Activated CD4-positive, alpha-beta T cell treated with anti-CD3 and anti-CD28 coated beads for 1 hour (primary cell): ENCODE measurements at places on chromosomes 16 and 17.

- no peak for DNase-seq
Observed at GRCh38 chr17:30234296-30234695, 1.2 kb downstream of the SLC6A4 start.

DNA sequence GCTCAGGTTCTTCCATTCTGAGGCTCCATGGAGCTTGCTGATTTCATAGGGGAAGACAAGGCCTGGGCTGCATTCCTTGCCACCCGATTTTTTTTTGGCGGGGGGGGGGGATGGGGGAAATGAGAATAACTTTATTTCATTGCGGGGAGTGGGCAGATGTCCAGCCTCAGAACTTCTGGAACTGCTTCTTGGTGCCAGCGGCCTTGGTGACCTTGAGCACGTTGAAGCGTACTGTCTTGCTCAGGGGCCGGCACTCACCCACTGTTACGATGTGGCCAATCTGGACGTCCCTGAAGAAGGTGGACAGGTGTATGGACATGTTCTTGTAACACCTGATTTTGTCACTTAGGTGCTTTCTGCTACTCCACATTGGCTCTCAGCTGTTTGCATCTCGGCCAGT, 8.3 kb upstream of the CENPT start:
- no peak for DNase-seq

DNA sequence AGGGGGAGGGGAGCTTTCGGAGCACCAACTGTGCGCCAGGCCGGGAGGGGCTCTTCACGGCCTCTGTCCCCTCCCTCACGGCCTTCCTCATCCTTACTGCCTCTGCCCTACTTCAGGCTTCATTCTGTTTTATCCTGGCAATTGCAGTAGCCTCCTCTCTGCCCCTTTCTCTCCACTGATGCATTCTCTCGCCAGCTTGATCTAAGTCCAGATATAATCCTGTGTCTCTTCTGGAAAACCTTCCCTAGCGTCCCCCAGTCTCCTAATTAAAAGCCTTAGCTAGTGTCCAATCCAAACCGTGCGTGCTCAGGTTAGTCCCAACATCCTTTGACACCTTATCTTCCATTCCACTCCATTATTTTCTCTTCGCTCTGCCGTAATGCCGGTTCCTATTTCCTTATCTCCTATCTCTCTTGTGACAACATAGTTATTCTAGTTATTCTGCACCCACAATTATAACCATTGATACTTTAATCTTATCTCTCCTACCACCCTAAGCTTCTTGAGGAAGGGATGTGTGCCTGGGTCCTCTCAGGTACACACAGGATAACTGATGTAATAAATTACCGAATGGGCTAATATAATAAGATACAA, 869 bp downstream of the ZNF48 start:
- DNase-seq = no peak

GRCh38 chr17:78805301-78805700, 23.2 kb upstream of the CYTH1 start:
- peak; percentile 50 for DNase-seq

GRCh38 chr17:44197980-44198720, 1.5 kb downstream of the ATXN7L3 start:
- DNase-seq = no peak

DNA sequence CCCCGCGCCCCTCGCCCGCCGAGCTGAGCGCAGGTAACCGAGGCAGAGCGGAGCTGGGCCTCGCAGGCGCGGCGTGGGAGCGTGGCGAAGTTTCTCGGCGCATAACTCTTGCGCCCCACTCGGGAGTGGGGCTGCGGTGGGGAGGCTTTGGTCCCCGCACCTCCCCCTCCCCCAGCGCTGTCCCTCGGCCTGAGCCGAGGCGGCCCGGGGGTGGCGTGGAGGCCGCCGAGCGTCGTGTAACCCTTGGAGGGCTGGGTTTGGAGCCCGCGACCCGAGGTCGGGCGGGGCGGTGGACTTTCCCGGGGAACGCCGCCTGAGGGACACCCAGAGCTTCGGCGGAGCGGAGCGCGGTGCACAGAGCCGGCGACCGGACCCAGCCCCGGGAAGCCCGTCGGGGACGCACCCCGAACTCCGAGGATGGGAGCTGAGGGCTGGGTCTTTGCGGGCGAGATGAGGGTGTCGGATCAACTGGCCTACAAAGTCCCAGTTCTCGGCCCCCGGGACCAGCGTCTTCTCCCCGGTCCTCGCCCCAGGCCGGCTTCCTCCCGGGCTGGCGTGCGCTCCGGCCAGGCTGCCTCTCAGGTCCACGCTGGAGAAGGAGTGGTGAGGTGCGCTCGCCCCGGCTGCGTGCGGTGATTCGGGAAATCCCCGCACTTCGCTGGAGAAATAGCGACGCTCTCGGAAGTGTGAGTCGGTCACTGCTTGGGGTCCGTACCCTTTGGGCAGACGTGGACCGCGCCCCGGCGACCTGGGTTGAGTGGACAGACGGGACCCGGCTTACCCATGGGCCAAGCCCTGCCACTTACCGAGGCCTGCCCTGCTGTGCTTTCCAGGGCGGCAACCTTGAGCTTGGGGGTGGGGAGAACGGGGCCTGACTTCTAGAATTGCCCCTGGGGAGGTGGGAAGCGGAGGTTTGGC, 168.4 kb downstream of the RAB11FIP4 start:
- DNase-seq = no peak

- DNase-seq = no peak
Observed at GRCh38 chr16:89291363-89291762, 73.9 kb downstream of the ZNF778 start.

DNA sequence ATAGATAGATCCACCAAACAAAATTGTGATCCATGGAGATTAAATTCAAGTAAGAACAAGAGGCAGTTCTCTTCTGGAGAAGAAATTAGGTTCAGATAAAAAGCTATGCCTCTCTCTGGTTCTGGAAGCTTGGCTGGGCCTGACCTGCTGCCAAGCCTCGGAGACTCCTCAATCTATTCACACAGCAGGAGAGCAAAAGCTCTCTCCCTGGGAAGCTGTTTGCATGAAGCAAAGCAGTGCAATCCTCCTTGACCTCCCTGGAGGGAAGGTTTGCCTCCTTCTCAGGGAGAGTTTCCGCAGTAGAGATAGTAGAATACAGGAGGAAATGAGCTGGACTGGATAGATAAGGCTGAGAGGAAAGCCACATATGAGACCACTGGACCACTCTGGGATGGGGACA, 78.1 kb upstream of the GNAO1 start:
- no peak for DNase-seq

GRCh38 chr16:20260215-20261009, 66.9 kb downstream of the GP2 start:
- DNase-seq = no peak

- DNase-seq = no peak
Observed at GRCh38 chr17:78852709-78853121, 12.1 kb upstream of the USP36 start.

GRCh38 chr17:68198931-68199836, 48.7 kb upstream of the AMZ2 start:
- DNase-seq = no peak

- DNase-seq = no peak
Observed at GRCh38 chr17:45006927-45007461, 38.9 kb upstream of the C1QL1 start.

GRCh38 chr16:30054959-30055553, 10.5 kb upstream of the ALDOA start:
- no peak for DNase-seq

DNA sequence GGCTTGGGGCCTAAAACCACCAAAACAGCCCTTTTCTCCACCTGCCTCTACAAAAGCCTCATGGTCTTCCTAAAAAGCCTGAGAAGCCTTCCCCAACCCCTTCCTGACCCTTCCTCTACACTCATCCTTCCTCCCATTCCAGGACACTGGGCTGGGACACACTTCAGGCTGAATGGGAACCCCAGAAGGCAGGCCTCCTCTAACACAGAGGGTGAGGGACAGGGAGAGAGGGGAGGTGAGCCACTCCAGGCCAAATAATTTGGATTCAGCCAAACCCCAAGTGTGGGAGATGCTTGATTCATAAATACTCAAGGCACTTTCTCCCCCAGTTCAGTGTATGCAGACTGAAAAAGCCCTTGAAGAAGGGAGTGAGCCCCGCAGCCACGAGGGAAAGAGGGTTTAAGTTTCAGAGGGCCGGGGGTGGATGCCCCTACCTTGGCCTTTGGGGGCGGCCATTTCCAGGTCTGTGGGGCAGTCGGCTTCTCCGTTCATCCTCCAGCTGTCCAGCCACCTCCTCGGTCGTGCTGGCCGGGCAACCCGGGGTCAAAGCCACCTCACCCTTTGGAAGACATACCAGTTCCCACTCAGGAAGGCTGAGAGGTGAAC, 1.6 kb downstream of the UBTF start:
- DNase-seq = no peak

GRCh38 chr17:50833510-50834428, 1.6 kb upstream of the WFIKKN2 start:
- no peak for DNase-seq

DNA sequence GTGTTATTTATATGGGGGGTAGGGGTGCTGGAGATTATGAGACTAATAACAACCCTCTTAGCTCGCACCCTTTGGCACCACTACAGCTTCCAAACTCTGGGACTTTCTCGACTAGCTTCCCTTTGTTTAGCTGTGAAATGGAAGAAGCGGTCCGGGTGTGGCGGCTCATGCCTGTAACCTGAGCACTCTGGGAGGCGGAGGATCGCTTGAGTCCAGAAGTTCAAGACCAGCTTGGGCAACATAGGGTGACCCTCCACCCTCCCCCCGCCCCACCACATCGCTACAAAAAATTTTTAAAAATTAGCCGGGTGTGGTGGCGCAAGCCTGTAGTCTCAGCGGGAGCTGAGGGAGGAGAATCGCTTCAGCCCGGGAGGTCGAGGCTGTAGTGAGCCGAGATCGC, 814 bp upstream of the CDH3 start:
- DNase-seq = no peak

DNA sequence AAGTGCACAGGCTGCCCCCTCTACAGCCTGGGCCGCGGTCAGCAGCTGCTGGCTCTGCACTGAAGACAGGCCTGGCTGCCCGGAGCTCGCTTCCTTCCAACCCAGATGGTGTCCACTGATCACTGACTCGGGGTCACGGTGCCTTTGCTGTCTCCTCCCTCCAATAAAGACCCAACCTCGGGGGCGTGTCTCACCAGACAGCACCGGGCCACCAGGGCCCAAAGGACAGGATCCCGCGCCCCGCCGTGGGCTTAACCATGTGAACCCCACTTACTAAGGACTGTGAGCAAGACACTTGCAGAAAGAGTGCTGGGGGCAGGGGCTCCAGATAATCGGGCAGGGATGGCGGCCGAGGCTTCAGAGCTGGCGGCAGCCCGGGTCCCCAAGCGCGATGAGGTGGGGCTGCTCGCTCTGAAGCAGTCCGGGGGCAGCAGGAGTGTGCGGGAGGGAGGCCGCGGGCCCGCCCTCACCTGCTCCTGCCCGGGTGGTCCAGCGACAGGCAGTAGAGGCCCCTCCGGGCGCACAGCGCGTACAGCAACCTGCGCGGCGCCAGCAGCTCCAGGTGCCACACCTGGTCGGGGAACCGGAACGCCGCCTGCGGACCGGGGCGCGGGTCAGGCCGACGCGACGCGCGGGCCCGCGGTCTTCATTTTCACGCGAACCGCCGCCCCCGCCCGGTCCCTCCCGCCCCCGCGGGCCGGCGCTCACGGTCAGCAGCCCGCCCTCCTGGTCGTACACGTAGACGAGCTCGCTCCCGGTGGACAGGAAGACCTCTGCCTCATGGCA, 502 bp downstream of the FAAP100 start:
- DNase-seq = no peak

DNA sequence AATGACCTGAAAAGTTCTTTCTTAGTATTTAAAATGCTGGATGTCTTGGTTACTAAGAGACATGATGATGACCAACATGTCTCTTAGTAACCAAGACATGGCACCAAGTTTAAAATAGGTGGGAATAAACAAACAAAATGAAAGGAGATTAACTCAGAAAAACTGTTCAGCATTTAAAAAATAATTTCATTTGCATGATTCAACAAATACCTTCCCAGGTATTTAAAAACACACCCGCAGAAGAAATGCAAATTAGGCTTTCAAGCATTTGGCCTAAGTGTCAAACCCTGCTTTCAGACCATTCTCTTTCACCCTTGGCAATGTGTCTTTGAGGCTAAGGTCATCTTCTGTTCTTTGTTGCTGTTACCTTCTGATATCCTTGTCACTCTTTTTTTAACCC, 91.4 kb upstream of the CORO6 start:
- no peak for DNase-seq

DNA sequence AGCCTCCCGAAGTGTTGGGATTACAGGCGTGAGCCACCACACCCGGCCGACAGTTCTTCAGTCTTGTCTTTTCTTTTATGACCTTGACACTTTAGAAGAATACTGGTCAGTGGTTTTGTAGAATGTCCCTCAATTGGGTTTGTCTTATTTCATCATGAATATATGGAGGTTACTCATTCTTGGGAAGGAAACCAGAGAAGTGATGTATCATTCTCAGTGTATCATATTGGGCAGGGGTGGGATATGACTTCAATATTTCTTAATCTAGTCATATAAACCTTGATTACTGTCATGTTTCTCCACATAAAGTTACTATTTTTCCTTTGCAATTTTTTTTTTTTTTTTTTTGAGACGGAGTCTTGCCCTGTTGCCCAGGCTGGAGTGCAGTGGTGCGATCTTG, 36.9 kb downstream of the SNTB2 start:
- no peak for DNase-seq

DNA sequence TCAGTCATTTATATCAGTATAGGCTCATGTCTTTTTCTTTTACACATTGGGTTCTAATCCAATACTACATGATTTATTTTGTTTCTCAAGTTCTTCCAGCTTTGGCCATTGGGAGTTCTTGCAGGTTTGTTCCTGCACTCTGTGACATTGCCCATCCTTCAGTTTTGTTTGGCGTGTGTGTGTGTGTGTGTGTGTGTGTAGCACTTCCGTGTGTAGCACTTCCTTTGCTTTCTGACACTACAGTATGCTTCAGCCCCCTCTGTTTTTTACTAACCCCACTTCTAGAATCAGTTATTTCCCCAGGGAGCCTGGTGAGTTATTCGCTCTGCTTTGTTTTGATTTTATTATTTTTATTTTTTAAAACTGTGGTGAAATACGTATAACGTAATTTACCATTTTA, 75.6 kb upstream of the LGALS9 start:
- DNase-seq = no peak

GRCh38 chr16:23863511-23864422, 28.0 kb downstream of the PRKCB start:
- no peak for DNase-seq

DNA sequence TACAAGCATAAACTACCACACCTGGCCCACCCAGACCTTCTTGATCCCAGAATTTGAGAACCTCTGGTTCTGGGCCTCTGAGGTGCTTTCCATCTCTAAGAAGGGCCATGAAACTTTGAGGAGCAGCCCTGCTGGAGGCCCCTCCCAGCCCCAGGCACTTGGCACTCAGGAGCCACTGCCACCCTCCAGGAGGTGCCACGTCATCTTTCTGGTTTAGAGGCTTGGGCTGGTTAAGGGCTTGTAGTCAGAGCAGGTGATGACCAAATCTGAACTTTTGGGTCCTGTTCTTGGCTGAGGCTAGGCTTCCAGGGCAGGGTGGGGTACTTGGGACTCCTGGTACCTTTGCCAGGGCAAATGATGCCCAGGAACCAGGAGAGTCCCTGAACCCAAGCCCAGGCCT, 13.8 kb upstream of the DLX4 start:
- no peak for DNase-seq
